ENCODE measurements at places on chromosomes 12 and 14.

GRCh38 chr14:60275932-60276331 is 26.9 kb downstream of the PPM1A start:
- no peak for DNase-seq

GRCh38 chr12:75834591-75834990 is 197.0 kb downstream of the PHLDA1 start:
- no peak for DNase-seq

- DNase-seq: no peak
Measured at GRCh38 chr14:25048170-25049016, 1.6 kb downstream of the STXBP6 start.

GRCh38 chr12:49979016-49979586 is 6.4 kb downstream of the AQP6 start:
- DNase-seq: no peak

DNA sequence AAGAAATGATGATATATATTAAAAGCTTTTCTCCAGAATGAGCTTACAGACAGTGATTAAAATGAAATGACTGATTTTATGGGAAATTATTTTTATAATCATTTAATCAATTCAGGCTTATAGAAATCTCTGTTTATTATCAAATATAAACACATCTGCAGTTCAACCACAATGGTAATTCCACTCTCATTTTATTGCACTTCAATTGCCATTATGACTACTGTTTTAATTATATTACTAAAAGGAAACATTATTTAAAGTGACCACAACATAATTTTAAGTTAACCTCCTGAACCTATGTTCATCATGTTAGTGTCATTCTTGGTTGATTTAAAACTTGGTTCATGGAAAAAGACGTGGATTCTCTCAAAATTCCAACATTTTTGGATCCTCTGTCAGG is 536.3 kb downstream of the SLC6A15 start:
- no peak for DNase-seq

DNA sequence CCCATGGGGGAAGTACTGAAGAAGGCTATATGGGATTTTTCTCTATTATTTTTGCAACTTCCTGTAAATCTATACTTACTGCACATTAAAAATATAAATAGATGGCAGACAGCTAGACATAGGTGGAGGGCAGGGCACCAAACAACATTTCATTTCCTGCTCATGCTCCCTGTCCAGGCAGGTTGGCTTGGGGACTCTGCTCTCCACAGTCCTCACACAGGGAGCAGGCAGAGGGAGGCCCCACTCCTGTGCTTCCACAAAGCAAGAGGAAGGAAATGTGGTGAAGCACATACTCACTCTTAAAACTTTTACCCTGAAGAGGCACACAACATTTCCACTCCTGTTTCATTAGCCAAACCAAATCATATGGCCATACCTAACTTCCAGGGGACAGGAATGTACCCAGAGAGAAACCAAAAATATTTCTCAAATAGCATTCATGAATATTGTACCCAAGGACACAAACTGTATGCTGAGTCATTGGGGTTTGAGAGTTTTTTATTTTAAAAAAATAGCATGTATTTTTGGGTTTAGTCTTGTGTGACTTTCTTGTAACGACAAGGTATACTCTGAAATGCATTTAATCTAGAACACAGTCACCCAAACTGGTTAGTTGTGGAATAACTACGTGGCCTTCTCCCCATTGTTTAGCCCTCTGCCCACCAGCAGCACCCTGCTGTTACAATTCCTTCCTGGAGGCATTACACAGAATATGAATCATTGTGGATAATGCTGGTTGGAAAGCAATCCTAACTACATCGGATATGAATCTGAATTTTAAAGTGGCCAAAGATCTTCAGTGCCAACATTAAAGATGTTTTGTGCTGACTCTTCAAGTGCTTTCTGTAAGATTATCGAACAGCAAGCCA is 40.9 kb downstream of the RTN1 start:
- no peak for DNase-seq
